ENCODE measurements at places on chromosomes 13 and 19.
A peak's percentile ranks its signal among the peaks of the same experiment; 100 is the strongest.

DNA sequence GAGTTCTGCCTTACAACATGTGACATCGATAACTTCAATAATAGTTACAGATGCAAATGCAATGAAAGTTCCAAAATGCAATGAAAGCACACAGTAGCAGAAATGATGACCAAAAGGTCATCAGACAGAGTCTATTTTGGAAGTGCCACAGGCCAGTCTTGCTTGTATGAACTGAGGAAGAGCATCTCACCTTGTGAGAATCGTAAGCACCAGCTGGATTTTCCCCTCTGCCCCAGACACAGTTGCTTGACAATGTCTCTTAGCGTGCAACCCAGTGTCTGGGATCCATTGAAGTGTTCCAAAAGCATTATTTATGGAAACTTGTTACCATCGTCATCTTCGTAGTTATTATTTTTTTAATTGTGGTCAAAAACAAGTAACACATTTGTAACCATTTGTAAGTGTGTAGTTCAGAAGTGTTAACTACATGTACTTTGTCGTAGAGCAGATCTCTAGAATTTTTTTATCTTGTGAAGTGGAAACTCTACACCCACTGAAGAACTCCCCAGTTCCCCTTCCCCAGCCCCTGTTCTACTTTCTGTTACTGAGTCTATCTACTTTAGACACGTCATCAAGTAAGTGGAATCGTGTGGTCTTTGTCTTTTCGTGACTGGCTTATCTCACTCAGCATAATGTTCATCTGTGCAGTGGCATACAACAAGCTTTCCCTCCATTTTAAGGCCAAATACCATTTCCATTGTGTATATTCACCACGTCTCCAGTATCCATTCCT is 170.0 kb upstream of the RNF113B start:
- DNase-seq: no peak

GRCh38 chr13:28734906-28735305 is 16.1 kb upstream of the SLC46A3 start:
- DNase-seq: no peak

- no peak for DNase-seq
Measured at GRCh38 chr13:112207129-112207528, 140.2 kb downstream of the SOX1 start.

- DNase-seq: no peak
Measured at GRCh38 chr13:71412231-71412630, 454.8 kb downstream of the DACH1 start.

GRCh38 chr13:57787058-57787791 is 155.7 kb downstream of the PCDH17 start:
- no peak for DNase-seq

DNA sequence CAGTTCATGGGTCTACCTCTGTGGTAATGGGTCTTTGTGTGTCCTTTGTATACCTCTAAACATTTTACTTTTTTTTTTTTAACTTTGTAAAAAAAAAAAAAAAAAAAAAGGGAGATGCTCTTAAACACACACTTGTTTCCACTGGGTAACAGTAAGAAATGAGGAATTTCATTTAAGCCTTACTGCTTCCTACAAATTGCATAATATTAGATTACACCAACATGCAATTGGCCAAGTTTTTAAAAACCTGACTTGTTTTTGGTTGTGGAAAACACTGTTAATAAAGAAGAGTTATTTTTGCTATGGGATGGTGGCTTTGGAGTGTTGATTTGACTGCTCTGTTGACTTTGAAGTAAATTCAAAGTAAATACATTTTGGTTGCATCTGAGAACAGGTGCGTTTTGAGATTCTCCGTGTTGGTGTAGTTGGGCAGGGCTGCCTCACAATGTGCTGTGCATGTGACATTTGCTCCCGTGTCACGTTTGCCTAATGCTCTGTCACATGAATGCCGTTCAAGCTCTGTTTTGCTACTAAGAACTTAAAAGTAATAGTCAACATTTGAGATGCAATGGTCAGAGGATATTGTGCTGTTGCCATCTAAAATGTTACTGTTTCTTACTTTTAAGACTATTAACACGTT is 202.4 kb downstream of the LMO7 start:
- DNase-seq: no peak

GRCh38 chr13:76758738-76759137 is 127.5 kb downstream of the KCTD12 start:
- no peak for DNase-seq

GRCh38 chr19:33157906-33158305 is 26.0 kb downstream of the WDR88 start:
- no peak for DNase-seq

DNA sequence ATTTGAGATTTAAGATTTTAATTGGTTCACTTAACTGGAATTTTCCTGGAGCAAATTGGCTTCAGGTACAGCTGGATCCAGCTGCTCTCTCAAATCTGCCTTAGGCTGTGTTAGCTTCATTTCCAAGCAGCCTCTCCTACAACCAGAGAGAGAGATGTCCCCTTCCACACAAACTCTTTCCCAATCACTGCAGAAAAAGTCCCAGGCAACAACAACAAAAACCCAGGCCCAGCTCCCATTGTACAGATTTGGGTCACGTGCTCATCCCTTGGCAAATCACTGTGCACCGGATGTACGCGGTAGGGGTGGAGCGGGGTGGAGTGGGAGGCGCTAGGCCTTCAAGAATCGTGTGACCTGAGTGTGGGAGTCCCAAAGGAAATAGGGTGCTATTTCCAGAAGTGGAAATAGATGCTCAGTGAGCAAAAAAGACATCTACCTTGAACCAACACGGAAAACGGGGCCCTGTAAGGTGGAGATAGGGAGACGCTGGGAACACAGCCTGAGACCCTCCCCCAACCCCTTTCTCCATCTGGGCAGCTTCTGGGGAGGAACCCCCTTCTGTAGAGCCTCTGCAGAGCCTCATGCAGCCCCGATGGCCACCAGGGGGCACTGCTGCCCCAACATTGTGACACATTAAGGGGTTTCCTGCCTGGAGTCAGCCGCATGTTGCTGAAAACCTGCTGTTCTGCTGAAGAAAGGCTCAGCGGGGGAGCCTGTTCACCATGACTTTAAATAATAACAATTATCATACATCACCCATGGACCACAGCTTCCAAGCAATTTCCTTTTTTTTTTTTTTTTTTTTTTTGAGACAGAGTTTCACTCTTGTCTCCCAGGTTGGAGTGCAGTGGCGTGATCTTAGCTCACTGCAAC is 25.4 kb downstream of the HPN start:
- peak; percentile 75 for DNase-seq

- no peak for DNase-seq
Measured at GRCh38 chr19:17807731-17808316, 12.9 kb downstream of the B3GNT3 start.

DNA sequence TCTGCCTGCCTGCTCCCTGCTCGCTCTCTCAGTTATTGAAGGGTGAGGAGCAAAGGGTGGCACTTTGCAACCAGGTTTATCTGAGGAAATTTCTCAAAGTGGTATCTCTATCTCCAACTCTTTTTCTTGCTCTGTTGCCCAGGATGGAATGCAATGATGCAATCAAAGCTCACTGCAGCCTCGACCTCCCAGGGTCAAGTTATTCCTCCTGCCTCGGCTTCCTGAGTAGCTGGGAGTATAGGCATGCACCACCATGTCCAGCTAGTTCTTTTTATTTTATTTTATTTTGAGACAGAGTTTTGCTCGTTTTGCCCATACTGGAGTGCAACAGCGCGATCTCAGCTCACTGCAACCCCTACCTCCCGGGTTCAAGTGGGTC is 4.9 kb downstream of the ACTMAP start:
- no peak for DNase-seq

DNA sequence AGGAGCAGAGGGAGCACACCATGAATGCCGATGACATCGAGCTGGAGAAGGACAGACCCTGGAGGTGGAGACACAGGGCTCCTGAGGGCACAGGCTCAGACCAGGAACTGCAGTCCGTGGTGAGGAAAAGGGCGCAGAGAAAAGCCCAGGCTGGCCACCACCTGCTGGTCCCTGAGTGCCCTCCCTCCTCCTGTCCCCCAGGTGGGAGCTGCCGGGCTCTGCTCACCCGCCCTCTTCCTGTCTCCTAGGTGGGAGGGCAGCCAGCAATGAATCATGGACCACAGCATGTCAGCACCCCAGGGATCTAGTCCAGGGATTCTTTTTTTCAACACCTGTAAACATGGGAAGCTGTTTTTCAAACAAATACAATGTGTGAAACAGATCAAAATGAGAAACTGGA is 94.6 kb upstream of the ARHGEF7 start:
- DNase-seq: no peak

- no peak for DNase-seq
Measured at GRCh38 chr13:73857106-73857505, 277.1 kb downstream of the KLF12 start.

DNA sequence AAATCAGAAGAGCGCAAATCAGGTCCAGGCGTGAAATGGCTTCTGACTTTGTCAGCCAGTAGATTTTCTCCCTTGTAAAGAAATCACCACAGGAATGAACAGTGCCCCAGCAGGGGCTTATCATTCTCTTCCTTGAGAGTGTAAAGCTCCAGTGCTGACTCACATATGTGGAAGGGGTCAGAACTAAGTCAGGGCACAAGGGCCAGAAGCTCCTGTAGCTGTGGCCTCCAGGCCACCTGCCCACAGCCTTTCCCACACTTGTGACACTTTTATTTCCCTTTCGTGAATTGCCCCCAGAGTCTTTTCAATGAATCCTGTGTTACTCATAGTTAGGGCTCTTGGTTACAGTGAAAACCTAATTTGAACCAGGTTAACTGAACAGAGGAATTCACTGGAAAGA is 99.6 kb downstream of the SUCLA2 start:
- no peak for DNase-seq

DNA sequence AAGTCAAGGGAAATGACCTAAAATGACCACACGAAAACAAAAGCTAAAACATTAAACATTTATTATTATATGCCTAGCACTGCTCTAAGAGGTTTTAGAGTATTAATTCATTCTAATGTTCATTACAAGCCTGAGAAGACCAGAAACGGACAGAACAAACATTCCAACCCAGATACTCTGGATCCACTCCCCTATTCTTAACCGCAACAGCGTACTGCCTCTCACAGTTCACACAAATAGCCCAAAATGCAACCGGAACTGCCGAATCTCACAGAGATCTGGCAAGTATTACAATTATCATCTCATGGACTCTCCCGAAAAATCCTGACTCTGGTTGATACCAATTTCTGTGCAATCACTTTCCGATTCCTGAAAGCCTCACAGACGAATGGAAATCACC is 1.4 kb downstream of the ZNF780B start:
- no peak for DNase-seq

DNA sequence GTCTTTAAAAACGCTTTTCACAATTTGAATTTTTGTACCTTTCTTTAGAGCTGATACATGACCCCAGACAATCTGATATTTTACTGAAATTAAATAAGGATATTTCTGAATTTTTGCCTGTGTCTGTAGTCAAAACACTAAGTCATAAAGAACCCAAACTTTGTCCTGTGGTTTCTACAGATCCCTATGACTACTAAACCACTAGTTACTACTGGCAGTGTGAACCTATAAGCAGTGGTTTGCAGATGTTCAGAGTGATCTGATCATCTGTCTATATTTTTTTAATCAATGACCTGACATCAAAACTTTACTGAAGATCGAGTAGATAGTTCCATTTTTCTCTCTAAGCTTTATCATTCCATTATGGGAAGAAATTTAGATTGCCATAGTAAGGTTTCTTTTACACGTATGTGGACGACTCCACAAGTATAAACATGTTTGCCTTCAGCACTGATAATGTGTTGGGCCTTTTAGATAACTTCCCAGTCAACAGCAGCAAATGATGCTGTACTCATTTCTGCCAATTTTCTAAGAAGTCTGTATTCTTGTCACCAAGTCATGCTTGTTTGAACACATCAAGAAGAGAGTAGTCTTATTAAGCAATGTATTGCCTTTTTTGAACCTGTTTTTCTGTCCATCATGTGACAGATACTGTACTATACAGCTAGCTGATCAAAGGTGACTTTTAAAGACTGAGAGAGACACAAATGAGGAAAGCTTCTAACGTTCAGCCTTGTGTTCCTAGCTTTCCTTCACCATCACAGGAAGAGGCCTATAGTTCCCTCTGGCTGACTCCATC is 21.8 kb downstream of the POLR1D start:
- no peak for DNase-seq

GRCh38 chr19:14494910-14495671 is 836 bp downstream of the GIPC1 start:
- no peak for DNase-seq

- no peak for DNase-seq
Measured at GRCh38 chr13:77389625-77390000, 62.7 kb upstream of the MYCBP2 start.

- DNase-seq: peak; percentile 45
Measured at GRCh38 chr13:89688918-89689317, 1658.6 kb upstream of the MIR17HG start.

DNA sequence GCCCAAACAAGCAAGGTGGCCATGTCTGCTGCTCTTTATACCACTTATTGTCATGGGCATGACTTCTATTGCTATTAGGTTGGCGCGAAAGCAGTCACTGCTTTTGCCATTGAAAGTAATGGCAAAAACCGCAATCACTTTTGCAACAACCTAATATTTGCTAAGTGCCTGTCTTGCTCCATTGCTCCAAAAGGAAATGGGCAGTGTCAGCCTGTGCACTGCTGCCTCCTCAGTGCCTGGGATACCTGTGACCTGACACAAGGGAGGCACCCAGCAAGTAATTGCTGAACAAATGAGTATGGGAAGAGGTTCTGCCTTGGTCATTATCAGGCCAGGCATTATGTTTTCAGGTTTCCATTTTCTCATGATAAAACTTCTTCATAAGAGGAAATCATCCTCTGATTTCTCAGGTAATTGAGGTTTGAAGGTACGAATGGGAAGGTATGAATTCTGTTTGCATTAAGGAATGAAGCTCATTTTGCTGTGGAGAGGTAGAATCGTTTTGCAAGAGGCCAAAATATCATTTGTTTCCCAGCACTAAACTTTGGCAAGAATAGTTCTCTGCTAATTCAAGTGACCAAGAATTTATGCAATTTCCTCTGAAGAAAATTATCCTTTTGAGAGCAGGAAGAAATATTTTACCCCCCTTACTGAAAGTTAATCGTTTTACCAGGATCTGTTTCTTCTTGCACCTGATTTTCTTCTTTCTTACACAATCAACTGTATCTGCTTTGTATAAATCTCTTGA is 128.4 kb upstream of the SPRY2 start:
- DNase-seq: no peak

DNA sequence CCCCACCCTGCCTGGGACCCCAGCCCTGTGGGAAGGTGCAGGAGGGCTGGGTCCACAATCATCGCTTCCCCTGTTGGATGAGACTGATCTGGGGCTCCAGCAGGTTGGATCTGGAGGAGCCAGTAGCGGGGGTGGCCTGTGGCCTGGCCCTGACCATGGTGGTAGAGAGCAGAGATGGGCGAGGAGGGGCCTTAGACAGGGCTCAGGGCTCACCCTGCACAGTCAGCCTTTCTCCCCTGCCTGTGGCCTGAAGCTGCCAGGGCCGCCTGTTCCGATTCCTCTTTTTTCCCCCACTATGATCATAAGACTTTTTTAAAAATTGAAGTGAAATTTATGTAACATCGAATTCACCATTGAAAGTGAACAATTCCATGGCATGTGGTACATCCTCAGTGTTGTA is 18.2 kb downstream of the SIN3B start:
- no peak for DNase-seq
